A549 treated with Mapracorat at 1 μM for 4 hours (cell line): ENCODE measurements at places on chromosomes 1 and 21. TPM values are rescaled to one million over a fixed set of nuclear protein-coding genes. Genes with fewer than 3 reads are reported as not detected.

The CEP85 gene
- total RNA-seq, result 11.2 to 14.2 TPM (median 12.9 TPM) in 5 replicates

The PPIAL4G gene
- total RNA-seq, result not detected in 5 replicates

The MARK1 gene
- 0.06 to 0.47 TPM (median 0.09 TPM) in 5 replicates for total RNA-seq

The PLD5 gene
- 1.5 to 2.7 TPM (median 2.0 TPM) in 5 replicates for total RNA-seq

The BTG3 gene
- 21.4 to 27.8 TPM (median 27.4 TPM) in 5 replicates for total RNA-seq

The ZNHIT6 gene
- 17.0 to 21.3 TPM (median 17.8 TPM) in 5 replicates for total RNA-seq

The DIO1 gene
- total RNA-seq, result not detected in 5 replicates

The GJA5 gene
- 0.05 TPM in 1 of 5 replicates, not detected in the others for total RNA-seq

The VPS72 gene
- 42.7 to 63.6 TPM (median 44.0 TPM) in 5 replicates for total RNA-seq

The CD160 gene
- not detected in 5 replicates for total RNA-seq

The GBP3 gene
- 0.63 to 1.2 TPM (median 1.1 TPM) in 5 replicates for total RNA-seq

The GPR52 gene
- total RNA-seq, result not detected in 5 replicates

The SLC2A5 gene
- 0.27 to 0.83 TPM (median 0.39 TPM) in 5 replicates for total RNA-seq

The IKBKE gene
- 4.5 to 7.9 TPM (median 6.0 TPM) in 5 replicates for total RNA-seq

The SLC35F3 gene
- 3.6 to 5.2 TPM (median 4.9 TPM) in 5 replicates for total RNA-seq

The OVAAL gene
- total RNA-seq, result 0.10 to 0.18 TPM in 2 of 5 replicates, not detected in the others
